AG09319 (cell line): ENCODE measurements at places on chromosomes 11 and 22.

GRCh38 chr22:17890892-17891291, 116.6 kb upstream of the BID start:
- no peak for DNase-seq

GRCh38 chr11:59545179-59546020, 34.1 kb downstream of the OR4D9 start:
- no peak for DNase-seq

- no peak for DNase-seq
Observed at GRCh38 chr22:23037429-23038333, 32.6 kb upstream of the GNAZ start.

DNA sequence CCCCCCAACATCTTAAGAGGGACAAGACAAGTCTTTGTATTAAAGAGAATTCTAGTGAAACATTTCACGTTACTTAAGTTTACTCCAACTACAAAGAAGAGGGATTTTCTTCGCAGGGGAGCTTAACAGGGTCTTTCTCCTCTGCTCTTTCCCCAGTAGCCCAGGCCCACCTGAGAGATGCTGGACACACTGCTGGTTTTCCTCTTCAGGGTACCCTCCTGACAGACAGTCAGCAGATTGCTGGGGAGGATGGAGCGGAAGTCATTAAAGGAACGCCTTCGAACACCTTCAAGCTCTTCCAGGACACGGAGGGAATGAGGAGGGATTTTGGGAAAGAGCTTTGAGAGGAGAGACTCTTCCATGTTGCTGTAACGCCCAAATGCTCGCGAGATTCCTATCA, 39.1 kb downstream of the PI4KA start:
- DNase-seq, result no peak

DNA sequence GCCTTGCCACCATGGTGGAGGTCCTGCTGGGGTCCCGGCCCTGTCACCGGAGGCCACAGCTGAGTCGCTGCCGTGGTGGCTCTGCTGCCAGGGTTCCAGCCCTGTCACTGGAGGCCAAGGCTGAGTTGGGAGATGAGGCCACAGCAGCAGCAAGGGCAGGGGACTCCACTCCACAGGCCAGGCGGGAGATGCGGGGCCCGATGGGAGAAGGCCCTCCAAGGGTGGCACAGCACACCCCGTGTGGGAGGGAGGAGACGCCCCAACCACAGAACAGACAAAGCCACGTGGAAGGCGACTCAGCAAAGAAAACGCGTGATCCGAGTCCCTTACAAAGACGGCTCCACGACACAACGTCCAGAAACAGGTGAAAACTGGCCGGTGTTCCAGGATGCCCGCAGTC, 159.3 kb downstream of the BRD1 start:
- no peak for DNase-seq

DNA sequence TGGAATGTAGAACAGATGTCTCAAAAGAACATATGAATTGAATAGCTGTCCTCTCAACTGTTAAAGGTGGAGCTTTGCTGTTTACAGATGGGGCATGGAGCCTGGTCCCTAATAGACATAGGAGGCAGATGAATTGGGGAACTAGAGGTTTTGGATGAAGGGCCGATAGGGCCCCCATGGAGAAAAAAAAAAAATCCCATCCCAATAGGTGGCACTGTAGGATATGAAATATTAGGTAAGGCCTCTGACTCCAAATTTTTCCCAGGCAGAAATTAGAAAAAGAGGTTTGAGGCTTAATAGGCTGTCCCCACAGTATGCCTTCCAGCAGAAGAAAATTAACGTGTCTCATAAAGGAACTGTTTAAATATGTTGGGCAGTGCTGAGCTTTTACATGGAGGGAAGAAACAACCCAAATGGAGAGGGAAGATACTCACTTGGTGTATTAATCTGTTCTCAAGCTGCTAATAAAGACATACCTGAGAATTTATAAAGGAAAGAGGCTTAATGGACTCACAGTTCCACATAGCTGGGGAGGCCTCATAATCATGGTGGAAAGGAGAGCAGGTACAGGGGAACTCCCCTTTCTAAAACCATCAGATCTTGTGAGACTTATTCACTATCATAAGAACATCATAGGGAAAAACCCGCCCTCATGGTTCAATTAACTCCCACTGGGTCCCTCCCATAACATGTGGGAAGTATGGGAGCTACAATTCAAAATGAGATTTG, 30.1 kb upstream of the TMEM45B start:
- DNase-seq, result no peak

- no peak for DNase-seq
Observed at GRCh38 chr11:35742707-35743454, 80.3 kb downstream of the TRIM44 start.

GRCh38 chr11:31968461-31969358, 122.2 kb upstream of the RCN1 start:
- no peak for DNase-seq
